NCI-H1417 (cell line): ENCODE measurements at places on chromosomes 1 and 21.
A peak's percentile ranks its signal among the peaks of the same experiment; 100 is the strongest.

DNA sequence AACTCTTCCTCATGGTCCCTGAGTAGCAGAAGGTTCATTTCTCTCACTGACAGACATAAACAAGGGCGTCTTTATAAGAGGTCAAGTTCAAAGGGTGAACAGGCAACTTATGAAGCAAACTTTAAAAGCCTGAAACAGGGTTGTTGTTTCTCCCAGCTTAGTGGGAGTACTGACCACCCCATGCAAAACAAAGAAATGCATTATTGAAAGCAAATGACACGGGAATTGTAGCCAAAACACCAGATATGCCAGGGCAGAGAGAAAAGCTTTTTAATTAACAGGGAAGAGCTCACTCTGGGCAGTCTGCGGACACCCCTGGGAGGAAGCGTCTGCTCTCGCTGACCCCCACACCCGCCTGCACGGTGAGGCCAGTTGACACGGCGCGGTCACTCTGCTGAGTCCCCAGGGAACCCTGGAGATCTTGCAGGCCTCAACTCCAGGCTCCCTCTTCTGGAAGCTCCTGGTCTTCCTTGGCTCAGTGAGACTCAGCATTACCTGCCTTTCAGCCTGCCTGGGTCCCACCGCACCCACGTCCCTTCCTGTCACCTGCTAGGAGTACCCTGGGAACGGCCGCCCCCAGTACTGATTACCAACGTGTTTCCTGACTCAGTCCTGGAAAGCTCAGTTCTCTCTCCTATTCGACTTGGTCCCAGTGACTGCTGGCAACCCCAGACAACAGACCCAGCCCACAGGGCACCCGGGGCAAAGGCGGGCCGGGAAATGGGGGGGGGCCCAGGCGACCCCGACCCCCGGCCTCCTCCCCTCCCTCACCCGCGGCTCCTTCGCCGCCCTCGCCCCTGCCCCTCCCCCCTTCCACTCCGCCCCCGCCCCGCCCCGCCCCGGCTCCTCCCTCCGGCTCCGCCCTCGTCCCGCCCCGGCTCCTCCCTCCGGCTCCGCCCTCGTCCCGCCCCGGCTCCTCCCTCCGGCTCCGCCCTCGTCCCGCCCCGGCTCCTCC is 972 bp downstream of the CFAP410 start:
- DNase-seq, result peak; percentile 87

DNA sequence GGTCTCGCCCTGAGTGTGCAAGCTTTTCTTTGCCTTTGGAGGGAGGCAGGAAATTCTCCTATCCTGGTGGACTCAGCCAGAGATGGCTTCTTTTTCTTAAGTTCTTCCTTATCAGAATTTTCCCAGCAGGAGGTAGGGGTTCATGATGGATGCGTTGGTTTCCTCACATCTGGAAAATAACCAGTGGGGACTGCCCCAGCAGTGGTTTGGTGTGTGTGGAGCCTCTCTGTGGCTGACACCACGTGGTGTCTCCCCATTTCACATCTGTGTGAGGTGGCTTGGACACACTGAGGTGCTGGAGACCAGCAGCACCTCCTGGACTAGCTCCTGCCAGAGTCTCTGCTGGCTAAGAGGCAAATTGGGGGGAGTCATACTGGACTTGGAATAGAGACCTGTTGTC is 32.6 kb downstream of the B3GALT5 start:
- no peak for DNase-seq

GRCh38 chr1:23751050-23751814 is 8.0 kb downstream of the ELOA start:
- DNase-seq, result peak; percentile 10

GRCh38 chr1:39082010-39082799 is 56.1 kb downstream of the NDUFS5 start:
- peak; percentile 46 for DNase-seq

DNA sequence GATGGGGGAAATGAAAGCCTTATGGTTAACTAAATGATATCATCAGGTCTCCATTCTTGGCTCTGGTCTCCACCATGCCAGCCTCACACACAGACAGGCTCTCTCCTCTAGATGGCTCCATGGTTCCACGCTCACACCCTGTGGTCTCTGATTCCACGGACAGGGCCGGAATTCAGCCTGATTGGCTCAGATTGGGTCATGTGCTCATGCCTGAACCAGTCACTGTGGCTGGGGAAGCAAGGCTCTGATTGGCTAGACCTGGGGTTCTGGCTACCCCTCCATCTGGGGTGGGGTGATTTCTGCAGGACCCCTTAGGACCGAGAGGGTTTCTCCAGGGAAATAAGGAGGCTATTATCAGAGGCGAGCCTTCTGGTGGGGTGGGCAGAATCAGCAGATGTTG is 277.0 kb downstream of the PTPRU start:
- peak; percentile 17 for DNase-seq

DNA sequence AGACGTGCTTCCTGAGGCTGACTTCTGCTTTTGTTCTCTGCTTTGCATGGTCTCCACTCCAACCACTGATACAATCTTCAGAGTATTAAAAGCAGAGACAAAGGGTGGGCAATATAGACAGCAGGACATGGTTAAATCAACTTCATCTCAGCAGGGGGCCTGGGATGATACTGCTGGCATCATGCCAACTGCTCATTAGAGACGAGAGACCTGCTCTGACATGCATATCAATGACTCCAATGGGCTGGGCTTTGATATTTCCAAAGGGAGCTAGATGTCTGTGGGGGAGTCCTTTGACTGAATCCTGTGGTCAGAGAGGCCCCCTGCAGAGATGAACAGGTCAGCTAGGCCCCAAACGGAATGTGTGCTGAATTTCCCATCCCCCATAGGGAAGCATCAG is 106.6 kb downstream of the ACTL8 start:
- DNase-seq, result peak; percentile 41

- DNase-seq, result peak; percentile 83
These were observed 534 bp downstream of the SLC6A9 start for GRCh38 chr1:44030605-44031251.

GRCh38 chr1:201565771-201566528 is 27.0 kb downstream of the NAV1 start:
- no peak for DNase-seq
